M059J (cell line): ENCODE measurements at places on chromosomes 3 and 15.
A peak's percentile ranks its signal among the peaks of the same experiment; 100 is the strongest.

- DNase-seq: no peak
Measured at GRCh38 chr15:93520206-93520605, 431.2 kb upstream of the RGMA start.

- DNase-seq: peak; percentile 81
Measured at GRCh38 chr3:14412831-14413380, 10.5 kb downstream of the SLC6A6 start.

- DNase-seq: no peak
Measured at GRCh38 chr3:193991666-193992424, 144.1 kb upstream of the HES1 start.

DNA sequence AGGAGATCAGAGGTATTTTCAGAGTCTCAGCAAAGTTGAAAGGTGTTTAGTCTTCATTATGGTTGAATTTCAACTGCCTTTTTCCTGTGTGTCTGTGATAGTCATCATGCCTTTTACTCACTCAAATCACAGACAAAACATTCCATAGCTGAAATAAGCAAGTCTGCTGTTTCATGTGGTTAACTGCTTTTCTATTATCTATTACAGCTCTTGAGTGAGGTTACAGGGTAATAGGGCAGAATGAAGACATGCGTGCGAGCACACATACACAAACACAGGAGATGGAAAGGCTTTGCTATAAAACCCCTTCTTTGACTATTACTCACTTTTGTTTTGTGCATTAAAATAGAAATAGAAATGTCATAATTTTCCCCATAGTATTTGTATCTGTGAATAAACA, 192.6 kb upstream of the RARB start:
- peak; percentile 29 for DNase-seq

- peak; percentile 73 for DNase-seq
Measured at GRCh38 chr3:134294302-134295280, 43.9 kb upstream of the RYK start.

DNA sequence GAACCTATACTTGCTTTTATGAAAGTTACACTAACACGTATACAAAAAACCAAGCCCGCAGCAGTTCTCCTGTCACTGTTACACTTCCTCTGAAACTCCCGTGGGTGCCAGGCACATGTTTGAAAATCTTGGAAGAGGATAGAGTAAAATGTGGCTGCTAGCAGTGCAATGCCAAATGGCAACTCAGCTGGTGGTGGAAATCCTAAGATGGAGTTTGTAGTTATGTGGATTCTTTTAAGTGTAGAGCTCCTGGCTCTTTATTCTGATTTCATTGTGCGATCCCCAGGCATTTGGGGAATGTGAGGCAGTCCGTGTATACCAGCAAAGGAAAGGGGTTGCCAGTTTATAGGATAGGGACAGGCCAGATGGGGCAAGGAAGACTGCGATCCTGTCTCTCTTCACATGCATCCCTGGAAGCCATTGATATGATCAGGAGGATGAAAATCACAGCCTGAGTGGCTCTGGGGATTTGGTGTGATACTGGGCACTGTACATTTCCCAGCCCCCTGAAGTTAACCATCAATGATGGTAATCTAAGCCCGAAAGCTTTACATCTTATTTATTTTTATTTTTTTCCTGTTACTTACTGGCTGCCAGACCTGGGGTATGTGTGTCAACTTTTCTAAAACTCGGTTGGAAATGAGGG, 1.1 kb downstream of the STAC start:
- DNase-seq: peak; percentile 15

- DNase-seq: peak; percentile 63
Measured at GRCh38 chr3:111321786-111322185, 220.2 kb upstream of the CD96 start.

DNA sequence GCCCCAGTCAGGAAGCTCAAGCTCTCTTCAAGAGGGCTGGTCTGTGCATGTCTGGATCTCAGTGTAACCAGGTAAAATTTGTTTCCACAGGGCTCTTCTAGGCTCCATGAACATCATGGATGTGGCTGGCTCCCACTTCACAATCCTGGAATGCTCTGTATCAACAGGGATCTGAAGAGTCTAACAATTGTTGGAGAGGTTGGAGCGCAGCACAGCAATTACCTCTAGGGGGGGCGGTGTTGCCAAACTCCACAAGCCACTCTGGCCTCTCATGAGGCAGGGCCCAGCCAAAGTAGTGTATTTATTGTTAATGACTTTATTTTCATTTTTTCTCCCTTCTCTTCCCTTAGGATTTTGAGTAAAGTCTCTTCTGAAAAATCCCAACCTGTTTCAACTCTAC, 6.1 kb upstream of the EIF2B5 start:
- peak; percentile 56 for DNase-seq

- DNase-seq: peak; percentile 81
Measured at GRCh38 chr3:123028233-123028828, 768 bp upstream of the SEMA5B start.

DNA sequence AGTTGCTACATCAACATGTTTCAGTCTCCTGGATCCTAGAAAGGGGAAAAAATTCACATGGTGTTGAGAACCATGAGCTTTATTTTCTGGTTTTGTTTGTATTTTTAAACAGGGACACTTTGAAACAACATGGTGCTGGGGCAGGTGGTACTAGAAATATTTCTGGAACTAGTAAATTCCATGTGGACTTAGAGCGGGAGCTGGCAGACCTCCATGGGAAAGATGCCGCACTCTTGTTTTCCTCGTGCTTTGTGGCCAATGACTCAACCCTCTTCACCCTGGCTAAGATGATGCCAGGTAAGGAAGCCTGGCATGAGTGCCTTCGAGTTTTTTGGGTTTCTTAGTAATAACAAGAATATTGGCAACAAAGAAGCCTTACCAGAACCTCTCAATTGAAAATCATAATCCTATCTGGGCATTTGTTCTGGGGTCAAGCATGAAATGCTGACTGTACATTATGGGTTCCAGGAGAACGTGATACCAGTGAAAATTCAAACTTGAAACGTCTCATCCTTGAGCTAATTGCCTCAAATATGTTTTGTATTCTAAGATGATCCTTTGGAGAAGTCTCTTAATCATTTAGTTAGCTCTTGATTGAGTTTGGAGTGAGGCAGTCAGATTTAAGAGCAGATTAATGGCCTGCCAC, 7.9 kb downstream of the ALAS1 start:
- peak; percentile 79 for DNase-seq

GRCh38 chr15:75947092-75947491, 43.4 kb downstream of the FBXO22 start:
- peak; percentile 56 for DNase-seq

GRCh38 chr3:62277986-62278385, 95.4 kb downstream of the FEZF2 start:
- DNase-seq: no peak

DNA sequence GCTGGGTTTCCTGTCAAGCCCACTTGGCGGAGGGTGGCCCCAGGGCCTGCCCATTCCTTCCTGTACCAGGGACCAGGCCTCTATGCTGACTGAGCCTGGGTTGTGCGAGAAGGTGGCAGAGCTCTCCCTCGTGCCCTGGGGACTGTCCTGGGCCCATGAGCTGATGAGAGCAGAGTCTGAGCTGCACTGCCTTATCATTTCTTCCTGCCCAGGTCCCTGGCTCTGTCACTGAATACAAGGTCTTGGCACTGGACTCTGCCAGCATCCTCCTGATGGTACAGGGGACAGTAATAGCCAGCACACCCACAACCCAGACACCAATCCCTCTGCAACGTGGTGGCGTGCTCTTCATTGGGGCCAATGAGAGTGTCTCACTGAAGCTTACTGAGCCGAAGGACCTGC, 7.5 kb downstream of the MPI start:
- no peak for DNase-seq

- peak; percentile 24 for DNase-seq
Measured at GRCh38 chr15:66233487-66234415, 19.8 kb downstream of the MEGF11 start.

DNA sequence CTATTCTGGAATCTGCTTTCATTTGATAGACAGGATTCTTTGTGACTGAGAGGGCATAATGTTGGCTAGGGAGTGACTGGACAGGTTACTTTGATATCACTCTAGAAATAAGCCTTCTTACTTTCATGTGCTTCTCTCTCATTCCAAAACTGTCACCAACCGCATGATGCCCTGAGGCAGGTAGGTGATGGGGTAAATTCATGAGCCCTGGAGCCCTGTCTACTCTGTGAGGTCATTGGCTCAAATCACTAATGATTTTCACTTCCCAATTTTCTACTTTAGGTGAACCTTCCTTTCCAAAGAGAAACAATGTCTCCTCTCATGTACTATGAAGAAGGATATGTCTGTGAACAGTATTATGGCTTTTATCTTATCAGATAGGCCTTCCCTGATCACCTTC, 596.7 kb downstream of the TUSC7 start:
- DNase-seq: no peak

GRCh38 chr3:185448107-185448506, 50.7 kb downstream of the TMEM41A start:
- DNase-seq: no peak

DNA sequence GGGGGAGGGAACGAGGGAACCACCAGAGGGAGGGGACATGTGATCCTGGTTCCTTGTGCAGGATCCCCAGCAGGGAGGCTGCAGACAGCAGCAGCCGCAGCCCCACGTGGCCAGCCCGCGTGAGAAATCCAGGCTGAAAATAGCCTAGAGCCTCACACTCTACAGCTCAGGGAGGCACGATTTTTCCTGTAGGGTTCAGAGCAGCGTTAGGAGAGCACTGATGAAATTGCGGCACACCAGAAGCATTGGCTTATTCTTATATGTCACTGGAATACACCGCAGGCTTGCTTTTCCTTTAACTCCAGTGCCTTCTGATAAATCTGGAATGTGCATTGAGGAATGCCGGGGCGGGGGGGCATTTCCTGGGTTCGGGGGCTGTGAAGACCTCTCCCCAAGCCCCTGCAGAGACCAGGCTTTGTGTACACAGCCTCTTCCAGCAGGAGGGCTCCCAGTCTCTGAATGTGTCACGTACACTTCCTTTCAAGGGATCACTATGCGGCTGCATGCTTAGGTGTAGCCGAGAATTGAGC, 193.0 kb downstream of the ATP10A start:
- DNase-seq: no peak

DNA sequence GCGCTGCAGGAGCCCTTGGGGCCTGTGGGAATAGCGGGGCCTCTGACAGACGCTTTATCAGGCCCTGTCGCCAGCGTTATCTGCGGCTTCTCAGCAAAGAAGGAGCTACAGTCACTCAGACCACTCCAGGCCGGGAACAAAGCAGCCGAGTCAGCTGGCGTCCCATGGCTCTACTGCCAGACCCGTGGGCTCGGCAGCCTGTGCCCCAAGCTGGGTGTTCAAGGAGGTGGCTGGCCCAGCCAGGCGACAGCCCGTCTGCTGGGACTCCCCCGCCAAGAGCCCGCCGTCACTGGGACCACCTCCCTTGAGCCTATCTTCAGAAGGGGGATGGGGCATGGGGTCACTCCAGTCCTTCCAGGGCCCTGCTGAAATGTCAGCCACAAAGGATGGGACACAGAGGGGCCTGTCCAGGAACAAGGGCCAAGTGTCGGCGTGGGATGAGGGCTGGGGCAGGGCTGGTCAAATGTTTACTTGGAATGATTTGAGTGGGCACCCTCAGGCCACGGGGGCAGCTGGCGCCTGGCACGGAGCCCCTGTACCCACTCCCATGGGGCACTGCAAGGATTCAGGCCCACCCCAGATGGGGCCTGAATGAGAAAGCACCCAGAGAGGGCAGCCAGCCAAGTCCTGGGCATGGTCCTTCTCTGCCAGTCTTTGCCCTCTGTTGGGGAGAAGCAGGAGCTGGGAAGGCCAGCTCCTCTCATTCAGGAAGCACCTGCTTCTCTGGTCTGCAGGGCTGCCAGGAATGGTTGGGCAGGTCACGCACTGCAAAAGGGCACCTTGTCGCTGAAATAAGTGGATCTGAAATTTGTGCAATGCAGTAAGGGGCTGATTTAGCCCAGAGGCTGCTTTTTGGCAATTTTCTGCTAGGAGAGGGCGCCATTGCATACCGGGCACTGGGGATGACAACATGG, 148.3 kb downstream of the SMAD6 start:
- DNase-seq: no peak
